ENCODE measurements at places on chromosomes 6 and 20.

DNA sequence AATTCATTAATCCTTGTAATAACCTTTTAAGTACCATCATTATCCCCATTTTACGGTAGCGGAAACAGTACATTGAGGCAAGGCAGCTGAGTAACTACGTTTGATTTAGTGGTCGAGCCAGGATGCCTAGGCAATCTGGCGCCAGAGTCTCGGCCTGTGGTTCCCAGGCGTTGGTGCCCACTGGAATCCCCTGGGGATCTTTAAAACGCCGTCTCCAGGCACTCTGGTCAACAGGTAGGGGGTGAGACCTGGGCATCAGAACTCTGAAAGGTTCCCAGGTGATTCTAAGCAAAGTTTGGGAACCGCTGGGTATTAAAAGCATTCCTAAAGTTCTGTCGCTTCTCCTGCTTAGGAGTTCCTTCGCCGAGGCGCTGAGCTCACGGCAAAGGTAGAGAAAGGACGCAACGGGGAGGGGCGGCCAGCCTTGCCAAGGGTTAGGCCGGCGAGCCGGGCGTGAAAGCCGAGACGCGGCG, 939 bp downstream of the DTNBP1 start:
- DNase-seq: no peak

GRCh38 chr20:56289652-56290051, 41.1 kb downstream of the MC3R start:
- no peak for DNase-seq

DNA sequence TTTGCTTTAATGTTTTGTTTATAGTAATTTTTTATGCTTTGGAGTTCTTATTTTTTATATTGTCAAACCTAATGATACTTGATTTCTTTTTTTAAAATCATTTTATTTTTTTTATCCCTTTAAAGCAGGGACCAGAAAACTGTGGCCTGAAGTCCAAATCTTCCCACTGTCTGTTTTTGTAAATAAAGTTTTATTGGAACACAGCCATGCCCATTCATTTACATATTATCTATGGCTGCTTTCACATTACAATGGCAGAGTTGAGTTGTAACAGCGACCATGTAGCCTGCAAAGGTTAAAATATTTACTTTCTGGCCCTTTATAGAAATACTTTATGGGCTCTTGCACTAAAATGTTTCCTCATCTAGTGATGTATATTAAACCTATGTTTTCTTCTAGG, 42.3 kb downstream of the PPP1R16B start:
- DNase-seq: no peak

- DNase-seq: no peak
These were observed 5.5 kb downstream of the SMPD2 start for GRCh38 chr6:109446072-109446471.

DNA sequence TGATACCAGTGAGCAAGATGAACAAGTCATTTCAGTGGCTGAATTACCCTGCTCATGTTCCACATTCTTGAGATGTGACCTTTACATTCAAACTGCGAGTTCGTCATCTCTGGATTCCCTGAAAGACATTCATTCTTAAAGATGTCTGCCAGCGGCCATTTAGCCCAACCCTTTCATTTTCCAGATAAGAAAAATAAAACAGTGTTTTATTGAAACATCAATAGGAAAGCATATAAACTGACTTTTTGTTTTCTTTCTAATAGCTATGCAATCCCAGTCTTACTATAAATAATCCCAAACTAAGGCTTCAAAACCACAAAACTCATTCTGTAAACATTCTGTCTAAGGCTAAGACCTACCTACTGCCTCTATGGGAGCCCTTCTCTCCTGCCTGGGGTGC, 134.0 kb downstream of the SAMD5 start:
- DNase-seq: no peak

- no peak for DNase-seq
These were observed 125.7 kb downstream of the TTLL2 start for GRCh38 chr6:167450626-167451025.

GRCh38 chr6:161251345-161251744, 22.5 kb downstream of the AGPAT4 start:
- DNase-seq: no peak
